ENCODE measurements at places on chromosomes 12 and 14. TPM values are rescaled to one million over a fixed set of nuclear protein-coding genes. Genes with fewer than 3 reads are reported as not detected.

DNA sequence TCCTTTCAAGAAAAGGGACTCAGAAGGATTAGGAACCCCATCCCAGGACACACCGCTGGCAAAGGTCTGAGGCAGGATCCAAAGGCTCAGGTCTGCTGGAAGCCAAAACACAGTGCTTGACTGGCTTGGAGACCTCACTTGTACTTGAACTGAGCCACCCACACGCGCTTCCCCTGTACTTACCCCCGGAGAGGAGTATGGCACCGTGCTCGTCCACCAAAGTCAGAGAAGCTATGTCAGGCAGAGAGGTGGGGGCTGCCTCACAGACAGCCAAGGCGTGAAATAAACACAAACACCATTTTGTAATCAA lies 11.1 kb upstream of the SELPLG start:
- peak overlapping the region; percentile 63 for H3K27ac ChIP-seq
- H3K4me3 ChIP-seq = no peak overlapping the region
- H3K27me3 ChIP-seq = no peaks in the 10 kb centered on the region
- H3K4me1 ChIP-seq = peaks cover 25% of the 10 kb centered on the region
- no peak for DNase-seq

- H3K4me1 ChIP-seq = no peaks in the 10 kb centered on the region
- no peak overlapping the region for H3K27ac ChIP-seq
- no peaks in the 10 kb centered on the region for H3K27me3 ChIP-seq
- H3K36me3 ChIP-seq = no peaks in the 10 kb centered on the region
- DNase-seq = no peak
These were observed 113.3 kb downstream of the PTPRO start for GRCh38 chr12:15435597-15435996.

DNA sequence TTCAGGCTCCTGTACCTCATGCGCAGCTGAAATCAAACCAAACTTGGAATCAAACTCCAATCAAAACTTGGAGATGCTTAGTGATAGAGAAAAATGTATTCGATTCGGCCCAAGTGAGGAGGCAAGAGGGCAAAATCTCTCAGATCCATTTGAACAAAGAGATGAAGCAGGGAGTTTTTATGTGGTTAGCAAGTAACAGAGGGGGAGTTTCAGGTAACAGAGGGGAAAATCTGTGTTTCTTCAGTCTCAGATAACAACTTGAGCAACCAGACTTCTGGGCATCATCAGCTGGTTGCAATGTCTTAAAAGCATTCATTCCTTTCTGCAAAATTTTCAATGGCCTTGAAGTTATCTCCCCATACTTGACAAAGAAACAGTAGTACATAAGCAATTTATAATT lies 245.1 kb upstream of the AVPR1A start:
- H3K4me1 ChIP-seq = no peaks in the 10 kb centered on the region
- H3K27ac ChIP-seq = no peak overlapping the region
- H3K4me3 ChIP-seq = no peak overlapping the region
- no peak for DNase-seq

- H3K27ac ChIP-seq = peak overlapping the region; percentile 34
- H3K36me3 ChIP-seq = no peaks in the 10 kb centered on the region
- H3K4me3 ChIP-seq = no peak overlapping the region
- no peaks in the 10 kb centered on the region for H3K4me1 ChIP-seq
These were observed 7.6 kb upstream of the STAT6 start for GRCh38 chr12:57118711-57119271.

DNA sequence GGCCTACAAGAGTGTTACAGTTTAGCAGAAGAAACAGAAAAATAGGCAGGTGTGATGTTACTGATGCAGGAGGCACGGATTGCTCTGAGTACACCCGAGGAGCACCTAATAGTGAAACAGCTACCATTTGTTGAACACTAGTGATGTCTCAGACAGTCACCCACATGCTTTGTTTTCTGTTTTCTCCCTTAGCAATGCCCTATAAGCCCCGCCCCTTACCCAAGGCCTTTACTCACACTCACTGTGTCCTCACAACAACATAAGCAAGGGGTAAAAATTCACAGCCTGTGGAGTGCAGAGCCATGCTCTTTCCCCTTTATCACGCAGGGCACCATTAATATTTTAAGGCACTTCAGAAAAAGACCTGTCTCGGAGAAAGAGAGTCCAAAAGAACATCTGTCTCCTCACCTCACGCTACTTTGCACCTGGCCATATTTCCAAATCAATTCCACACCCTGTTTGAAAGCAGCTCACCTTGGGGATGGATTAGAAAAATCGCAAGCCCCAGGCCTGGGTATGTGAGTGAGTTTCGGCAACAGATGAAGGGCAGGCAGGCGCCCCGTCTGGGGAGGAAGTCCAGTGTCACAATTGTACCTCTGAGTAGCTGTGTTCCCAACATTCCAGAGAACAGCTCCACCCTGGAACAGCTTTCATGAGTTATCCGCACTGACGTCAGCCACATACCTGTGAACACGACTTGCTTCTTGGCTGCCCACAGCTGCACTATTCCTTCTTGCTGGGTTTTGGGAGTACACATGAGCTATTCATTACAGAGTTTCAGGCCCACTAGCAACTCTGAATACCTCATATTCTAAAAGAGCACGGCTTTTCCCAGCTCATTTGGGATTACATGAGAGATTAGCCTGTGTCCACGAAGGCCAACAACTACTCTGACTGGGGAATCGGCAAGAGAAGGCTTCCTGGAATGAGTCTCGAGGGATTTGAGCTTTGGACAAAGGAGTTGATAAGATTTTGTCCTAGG lies 26.0 kb downstream of the MAPK1IP1L start:
- DNase-seq = no peak
- H3K4me3 ChIP-seq = no peak overlapping the region
- H3K36me3 ChIP-seq = no peaks in the 10 kb centered on the region
- H3K27ac ChIP-seq = no peak overlapping the region
- H3K27me3 ChIP-seq = no peaks in the 10 kb centered on the region
- peaks cover 9% of the 10 kb centered on the region for H3K4me1 ChIP-seq

The CTSG gene
- total RNA-seq = not detected

The ARG2 gene
- 10.1 TPM for total RNA-seq

The CLMN gene
- total RNA-seq = 4.7 TPM

The SCNN1A gene
- 14.3 TPM for total RNA-seq

GRCh38 chr14:89702073-89702875 lies 252.3 kb downstream of the EFCAB11 start:
- DNase-seq = no peak
- no peaks in the 10 kb centered on the region for H3K27me3 ChIP-seq
- peak overlapping the region; percentile 61 for H3K27ac ChIP-seq

DNA sequence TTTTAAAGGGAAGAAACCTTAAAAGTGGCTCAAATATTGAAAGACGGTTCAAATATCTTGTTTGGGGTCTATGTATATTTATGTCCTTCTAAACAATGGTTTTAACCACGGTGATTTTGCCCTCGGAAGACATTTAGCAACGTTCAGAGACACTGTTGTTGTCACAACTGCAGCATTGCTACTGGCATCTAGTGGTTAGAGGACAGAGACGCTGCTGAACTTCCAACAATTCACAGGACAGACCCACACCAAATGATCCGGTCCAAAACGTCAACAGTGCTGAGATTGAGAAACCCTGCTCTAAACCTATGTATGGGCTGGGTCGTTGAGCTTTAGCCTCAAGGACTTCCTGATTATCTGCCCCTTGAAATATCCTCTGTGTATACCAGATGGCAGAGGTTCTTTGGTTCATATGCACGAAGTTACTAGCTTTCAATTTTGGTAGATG lies 1.7 kb downstream of the ANGEL1 start:
- H3K27ac ChIP-seq = no peak overlapping the region
- H3K27me3 ChIP-seq = no peaks in the 10 kb centered on the region
- H3K4me1 ChIP-seq = no peaks in the 10 kb centered on the region
- H3K4me3 ChIP-seq = peak overlapping the region; percentile 20

The CLEC9A gene
- total RNA-seq = not detected

GRCh38 chr14:47438650-47439140 lies 236.7 kb downstream of the MDGA2 start:
- H3K27ac ChIP-seq = no peak overlapping the region
- no peak overlapping the region for H3K4me3 ChIP-seq
- H3K27me3 ChIP-seq = no peaks in the 10 kb centered on the region

DNA sequence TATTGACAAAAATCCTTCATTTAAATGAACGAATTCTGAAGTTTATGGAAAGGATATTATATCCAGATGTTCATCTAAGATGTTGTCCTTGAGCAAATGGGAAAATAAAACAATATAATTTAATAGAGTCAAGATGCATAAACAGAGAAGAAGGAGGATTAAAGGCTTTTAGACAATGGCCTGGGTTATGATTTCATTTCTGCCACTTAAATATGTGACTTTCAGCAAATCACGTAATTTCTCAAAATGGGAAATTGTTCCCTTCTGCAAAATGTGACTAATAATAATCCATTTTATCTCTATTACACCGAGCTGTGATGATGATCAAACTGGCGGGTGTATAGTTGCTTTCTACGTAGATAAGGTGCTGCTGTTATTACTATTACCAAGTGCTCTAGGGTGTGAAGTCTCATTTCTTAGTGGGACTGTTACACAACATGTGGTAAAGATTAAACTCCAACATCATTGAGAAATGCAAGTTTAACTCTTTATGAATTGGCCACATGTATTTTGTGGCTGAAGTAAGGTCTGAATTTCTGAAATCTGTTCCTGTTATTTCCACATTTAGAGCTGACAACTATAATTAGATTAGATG lies 157.0 kb downstream of the MYRFL start:
- H3K4me1 ChIP-seq = peaks cover under 1% of the 10 kb centered on the region
- H3K27ac ChIP-seq = no peak overlapping the region
- no peak overlapping the region for H3K4me3 ChIP-seq
- no peaks in the 10 kb centered on the region for H3K36me3 ChIP-seq

The ANHX gene
- total RNA-seq = not detected

The TRIP11 gene
- 8.8 TPM for total RNA-seq

The IL22 gene
- not detected for total RNA-seq

- H3K4me1 ChIP-seq = peaks cover 3% of the 10 kb centered on the region
- H3K27me3 ChIP-seq = no peaks in the 10 kb centered on the region
- no peak overlapping the region for H3K27ac ChIP-seq
- no peak for DNase-seq
- H3K36me3 ChIP-seq = no peaks in the 10 kb centered on the region
These were observed 158.6 kb downstream of the DICER1 start for GRCh38 chr14:94998685-94999084.

The ANKRD33 gene
- not detected for total RNA-seq

- no peak for DNase-seq
- H3K4me1 ChIP-seq = no peaks in the 10 kb centered on the region
- no peak overlapping the region for H3K4me3 ChIP-seq
- no peak overlapping the region for H3K27ac ChIP-seq
- H3K27me3 ChIP-seq = no peaks in the 10 kb centered on the region
These were observed 10.4 kb downstream of the NGB start for GRCh38 chr14:77260631-77261030.

The PPP1R36 gene
- total RNA-seq = not detected

GRCh38 chr12:46959502-46959901 lies 119.9 kb upstream of the PCED1B start:
- H3K4me3 ChIP-seq = no peak overlapping the region
- H3K27me3 ChIP-seq = no peaks in the 10 kb centered on the region
- H3K36me3 ChIP-seq = no peaks in the 10 kb centered on the region
- DNase-seq = no peak
- H3K4me1 ChIP-seq = no peaks in the 10 kb centered on the region

The PLEKHH1 gene
- total RNA-seq = 15.0 TPM

The KRT81 gene
- total RNA-seq = not detected

GRCh38 chr14:99156090-99156425 lies 115.9 kb downstream of the BCL11B start:
- peaks cover 10% of the 10 kb centered on the region for H3K4me1 ChIP-seq
- H3K27ac ChIP-seq = no peak overlapping the region
- peak; percentile 9 for DNase-seq
- H3K27me3 ChIP-seq = no peaks in the 10 kb centered on the region

The RBM19 gene
- total RNA-seq = 22.8 TPM

DNA sequence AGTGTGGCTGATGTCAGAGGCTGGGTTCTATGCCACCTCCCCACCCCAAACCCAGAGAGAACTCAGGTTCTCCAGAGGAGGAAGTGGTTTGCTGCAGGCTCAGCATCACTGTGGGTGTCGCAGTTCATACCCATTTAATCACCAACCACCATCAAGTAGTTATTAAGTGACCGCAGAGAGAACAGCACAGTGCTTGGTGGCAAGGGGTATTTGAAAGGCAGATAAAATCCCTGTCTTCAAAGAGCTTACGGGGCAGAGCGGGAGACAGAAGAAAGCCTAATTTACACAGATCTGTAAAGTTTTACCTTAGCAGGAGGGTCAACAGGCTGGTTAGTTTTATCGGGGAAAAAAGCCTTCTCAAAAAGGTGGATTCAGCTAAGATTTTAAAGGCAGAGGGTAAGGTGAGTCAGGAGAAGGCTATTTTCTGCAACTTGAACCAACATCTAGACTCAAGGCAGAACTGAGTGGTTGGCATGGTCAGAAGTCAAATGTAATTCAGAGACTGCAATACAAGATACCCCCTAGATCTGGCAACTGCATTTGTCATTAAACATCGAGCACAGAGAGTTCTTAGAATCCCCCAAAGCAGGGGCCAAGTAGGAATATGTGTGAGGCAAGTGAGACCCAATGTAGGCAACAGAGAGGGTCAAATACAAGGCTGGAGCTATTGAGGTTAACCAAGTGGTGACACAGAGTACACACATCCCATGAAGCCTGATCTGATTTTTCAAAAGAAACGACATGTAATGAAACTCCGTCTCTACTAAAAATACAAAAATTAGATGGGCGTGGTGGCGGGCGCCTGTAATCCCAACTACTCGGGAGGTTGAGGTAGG lies 13.2 kb downstream of the PXN start:
- no peaks in the 10 kb centered on the region for H3K27me3 ChIP-seq
- DNase-seq = peak; percentile 70
- no peaks in the 10 kb centered on the region for H3K36me3 ChIP-seq
- H3K4me3 ChIP-seq = no peak overlapping the region
- H3K4me1 ChIP-seq = peaks cover 29% of the 10 kb centered on the region

DNA sequence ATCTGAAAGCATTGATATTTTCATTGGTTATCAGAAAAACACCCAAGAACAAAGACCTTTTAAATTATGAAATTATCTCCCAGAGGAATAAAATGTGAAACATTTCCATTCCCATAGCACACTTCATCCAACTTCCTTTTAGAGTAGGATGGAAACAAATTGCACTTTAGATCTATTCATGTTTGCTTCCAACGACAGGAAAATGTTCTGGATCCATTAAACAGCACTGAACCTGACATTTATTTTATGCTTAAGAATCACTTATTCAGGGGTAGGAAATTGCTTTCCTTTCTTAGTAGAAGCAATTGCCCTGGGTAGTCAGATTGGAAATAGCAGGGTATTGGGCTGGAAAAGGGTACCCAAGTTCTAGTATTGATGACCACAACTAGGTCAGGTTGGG lies 28.8 kb upstream of the PTGDR start:
- no peaks in the 10 kb centered on the region for H3K27me3 ChIP-seq
- no peaks in the 10 kb centered on the region for H3K4me1 ChIP-seq
- no peak overlapping the region for H3K4me3 ChIP-seq
- H3K27ac ChIP-seq = no peak overlapping the region
